Mesothelial cell of epicardium (in vitro differentiated cells): ENCODE measurements at places on chromosomes 2 and 18. TPM values are rescaled to one million over a fixed set of nuclear protein-coding genes. Genes with fewer than 3 reads are reported as not detected.

GRCh38 chr2:100427627-100428258 is 10.3 kb upstream of the CHST10 start:
- peaks cover 12% of the 10 kb centered on the region for H3K4me1 ChIP-seq
- DNase-seq = no peak
- H3K27me3 ChIP-seq = peaks cover 18% of the 10 kb centered on the region
- H3K4me3 ChIP-seq = no peak overlapping the region
- H3K27ac ChIP-seq = no peak overlapping the region

DNA sequence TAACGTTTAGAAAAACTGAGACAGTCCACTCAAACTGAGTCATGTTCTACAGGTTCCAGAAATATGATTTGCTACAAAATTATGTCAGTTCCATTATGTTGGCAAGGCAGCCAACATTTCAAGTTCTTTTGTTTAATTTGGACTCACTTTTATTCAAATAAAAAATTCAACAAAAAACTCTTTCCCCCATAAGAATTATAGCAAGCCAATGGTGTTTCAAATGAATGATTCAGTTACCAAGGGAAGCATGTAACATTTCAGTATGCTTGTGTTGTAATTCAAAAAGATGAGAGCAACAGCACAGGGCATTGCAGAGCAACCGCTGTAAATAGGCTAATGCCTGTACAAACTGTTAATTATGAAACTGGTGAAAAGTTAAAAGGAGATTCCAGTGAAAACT is 140.8 kb downstream of the FIGN start:
- H3K27me3 ChIP-seq = no peaks in the 10 kb centered on the region
- DNase-seq = no peak
- H3K4me1 ChIP-seq = peaks cover 37% of the 10 kb centered on the region
- no peaks in the 10 kb centered on the region for H3K36me3 ChIP-seq

The RETREG2 gene
- 70.0 to 75.2 TPM (median 74.2 TPM) in 3 replicates for total RNA-seq

GRCh38 chr2:158560259-158560658 is 103.5 kb downstream of the PKP4 start:
- H3K4me3 ChIP-seq = no peak overlapping the region
- H3K27me3 ChIP-seq = no peaks in the 10 kb centered on the region
- H3K36me3 ChIP-seq = no peaks in the 10 kb centered on the region
- H3K27ac ChIP-seq = no peak overlapping the region

DNA sequence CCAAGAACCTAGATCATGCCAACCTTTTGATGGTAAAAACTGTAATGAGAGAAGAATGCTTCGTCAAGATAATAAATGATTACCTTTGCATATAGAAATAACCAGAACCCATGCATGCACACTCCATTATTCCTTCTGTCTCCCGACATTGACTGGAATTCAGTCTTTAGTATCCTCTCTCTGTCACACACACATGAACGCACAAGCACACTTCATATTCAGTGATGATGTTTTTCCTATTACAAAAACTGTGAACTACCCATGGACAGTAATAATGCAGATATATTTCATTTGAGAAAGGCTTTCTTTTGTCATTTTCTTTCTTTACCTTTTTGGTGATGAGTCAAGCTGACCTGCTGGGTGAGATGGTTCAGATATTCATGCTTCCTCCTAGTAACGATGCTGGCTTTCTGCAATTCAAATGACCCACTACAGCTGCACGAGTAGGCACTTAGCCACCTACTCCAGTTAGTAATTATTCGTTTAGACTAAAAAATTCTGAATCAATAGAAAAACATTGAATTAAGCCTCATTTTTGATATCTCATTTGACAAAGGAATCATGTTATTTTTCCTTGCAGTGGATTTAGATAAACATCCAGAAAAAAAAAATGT is 382.2 kb downstream of the TGIF1 start:
- no peaks in the 10 kb centered on the region for H3K27me3 ChIP-seq
- H3K36me3 ChIP-seq = no peaks in the 10 kb centered on the region
- H3K27ac ChIP-seq = no peak overlapping the region
- no peak for DNase-seq
- peaks cover 21% of the 10 kb centered on the region for H3K4me1 ChIP-seq
- H3K4me3 ChIP-seq = no peak overlapping the region

DNA sequence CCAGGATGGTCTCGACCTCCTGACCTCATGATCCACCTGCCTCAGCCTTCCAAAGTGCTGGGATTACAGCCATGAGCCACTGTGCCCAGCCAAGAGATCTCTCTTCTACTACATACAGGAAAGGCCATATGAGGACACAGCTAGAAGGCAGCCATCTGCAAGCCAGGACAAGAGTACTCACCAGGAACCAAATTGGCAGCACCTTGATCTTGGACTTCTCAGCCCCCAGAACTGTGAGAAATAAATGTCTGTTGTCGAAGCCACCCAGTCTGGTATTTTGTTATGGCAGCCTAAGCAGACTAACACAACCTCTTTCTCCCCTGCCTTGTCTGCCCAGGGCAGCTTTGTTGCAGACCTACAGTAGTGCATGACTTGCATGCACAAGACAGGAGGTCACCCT is 211.3 kb upstream of the HAAO start:
- peaks cover 19% of the 10 kb centered on the region for H3K4me1 ChIP-seq
- H3K27ac ChIP-seq = no peak overlapping the region
- DNase-seq = no peak

DNA sequence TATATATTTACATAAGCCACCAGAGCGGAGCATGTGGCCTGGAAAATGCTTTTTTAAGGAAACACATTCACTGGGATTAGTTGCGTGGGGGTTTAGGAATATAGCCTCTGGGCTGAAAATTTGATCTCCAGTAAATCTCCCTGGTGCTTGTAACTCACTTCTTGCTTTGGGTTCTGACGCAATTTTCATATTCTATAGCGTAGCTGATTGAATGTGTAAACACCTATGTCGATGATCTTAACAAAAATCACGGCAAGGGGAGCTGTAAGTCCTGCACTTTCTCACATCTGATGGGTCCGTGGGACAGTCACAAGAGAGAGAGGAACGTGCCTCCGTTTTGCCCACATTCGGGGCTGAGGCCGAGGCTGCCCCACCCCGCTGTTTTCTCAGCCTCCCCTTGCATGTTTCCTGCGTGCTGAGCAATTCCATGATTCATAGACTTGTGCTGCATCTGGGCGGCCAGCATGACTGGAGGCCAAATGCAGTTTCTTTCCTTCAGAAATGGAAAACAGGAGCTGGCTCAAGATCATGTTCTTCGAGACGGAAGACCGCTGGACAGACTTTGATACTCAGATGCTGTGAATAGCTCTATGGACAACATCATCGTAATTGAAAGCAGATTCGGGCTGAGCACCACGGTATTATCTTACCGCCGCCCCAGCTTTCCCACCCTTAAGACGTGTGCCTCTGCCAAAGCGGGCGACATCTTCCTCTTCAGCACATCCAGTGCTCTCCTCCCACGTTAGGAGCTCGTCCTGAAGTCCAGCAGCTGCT is 109.2 kb downstream of the TMEM18 start:
- H3K4me1 ChIP-seq = peaks cover 4% of the 10 kb centered on the region
- no peak overlapping the region for H3K4me3 ChIP-seq
- H3K36me3 ChIP-seq = no peaks in the 10 kb centered on the region
- H3K27ac ChIP-seq = no peak overlapping the region
- H3K27me3 ChIP-seq = peaks cover 42% of the 10 kb centered on the region
- DNase-seq = peak; percentile 25
